NCI-H345 (cell line): ENCODE measurements at places on chromosomes 4 and X.

DNA sequence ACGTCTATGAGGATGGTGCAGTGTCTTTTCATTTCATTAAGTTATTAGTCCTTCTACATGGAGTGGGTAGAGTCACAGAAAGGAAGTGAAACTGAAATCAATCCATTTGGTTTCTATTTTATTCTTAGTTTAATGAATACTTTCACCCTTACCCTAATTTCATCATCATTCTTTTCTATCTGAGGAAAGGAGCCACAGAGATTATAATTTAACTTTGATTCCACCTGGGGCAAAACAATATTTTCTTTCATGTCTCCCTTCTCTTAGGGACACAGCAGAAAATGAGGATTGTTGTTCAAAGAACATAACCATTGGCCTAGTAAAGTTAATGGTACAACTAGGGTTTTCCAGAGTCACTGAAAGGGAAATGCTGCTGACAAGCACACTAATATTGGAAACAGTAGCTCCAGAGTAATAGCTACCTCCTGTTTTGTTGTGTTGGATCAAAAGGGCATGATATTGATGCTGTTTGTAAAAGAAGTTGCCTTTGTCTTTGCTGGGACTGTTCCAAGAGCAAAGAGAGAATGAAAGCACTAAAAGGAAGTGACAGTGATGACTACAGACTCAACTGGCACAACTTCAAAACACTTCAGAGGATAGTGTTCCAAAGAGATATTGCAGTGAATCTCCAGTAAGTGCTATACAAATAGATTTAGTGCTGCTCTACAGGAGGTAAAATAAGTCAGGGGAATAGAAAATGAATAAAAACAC, 247.1 kb upstream of the PITX2 start:
- DNase-seq: peak; percentile 92

- DNase-seq: peak; percentile 43
These were observed 200.8 kb downstream of the MGST2 start for GRCh38 chr4:139866276-139866962.

DNA sequence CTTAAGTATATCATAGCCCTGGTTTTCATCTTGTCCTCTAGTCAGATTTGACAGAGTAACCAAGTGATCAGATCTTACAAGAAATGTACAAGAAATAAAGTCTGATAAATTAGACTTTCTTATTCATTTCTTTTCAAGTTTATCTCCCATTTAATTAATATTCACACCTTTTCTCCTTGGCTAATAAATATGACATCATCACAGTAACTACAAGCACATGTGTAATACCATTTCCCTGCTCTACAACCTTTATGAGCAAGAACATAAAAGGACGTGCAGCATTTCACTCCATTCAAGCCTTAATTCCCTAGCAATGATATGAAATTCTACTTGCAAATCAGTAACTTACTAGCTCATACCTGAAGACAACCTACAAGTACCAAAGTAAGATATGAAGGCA, 88.5 kb downstream of the BRWD3 start:
- DNase-seq: no peak

DNA sequence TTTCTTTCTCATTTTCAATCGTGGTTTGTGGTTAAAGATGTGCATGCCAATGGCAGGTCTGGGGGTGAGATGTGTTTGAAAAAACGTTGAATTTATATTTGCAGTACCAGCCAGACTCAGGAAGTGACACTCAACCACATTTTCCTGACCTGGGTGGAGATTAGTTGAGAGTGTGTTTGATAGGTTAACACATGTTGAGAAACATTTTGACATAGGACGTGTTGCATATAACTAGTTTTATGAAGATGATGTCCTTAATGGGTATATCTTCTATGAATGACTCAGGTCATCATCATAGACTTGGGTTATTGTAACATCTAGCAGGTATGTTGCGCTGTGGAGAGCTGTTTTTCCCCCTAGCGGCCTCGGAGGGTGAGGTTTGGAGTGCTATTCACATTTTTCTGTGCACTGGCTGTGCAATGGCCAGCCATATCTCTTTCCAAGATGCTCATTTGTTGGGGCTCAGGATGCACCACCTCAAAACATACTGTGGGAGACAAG, 21.7 kb upstream of the CD38 start:
- DNase-seq: no peak

DNA sequence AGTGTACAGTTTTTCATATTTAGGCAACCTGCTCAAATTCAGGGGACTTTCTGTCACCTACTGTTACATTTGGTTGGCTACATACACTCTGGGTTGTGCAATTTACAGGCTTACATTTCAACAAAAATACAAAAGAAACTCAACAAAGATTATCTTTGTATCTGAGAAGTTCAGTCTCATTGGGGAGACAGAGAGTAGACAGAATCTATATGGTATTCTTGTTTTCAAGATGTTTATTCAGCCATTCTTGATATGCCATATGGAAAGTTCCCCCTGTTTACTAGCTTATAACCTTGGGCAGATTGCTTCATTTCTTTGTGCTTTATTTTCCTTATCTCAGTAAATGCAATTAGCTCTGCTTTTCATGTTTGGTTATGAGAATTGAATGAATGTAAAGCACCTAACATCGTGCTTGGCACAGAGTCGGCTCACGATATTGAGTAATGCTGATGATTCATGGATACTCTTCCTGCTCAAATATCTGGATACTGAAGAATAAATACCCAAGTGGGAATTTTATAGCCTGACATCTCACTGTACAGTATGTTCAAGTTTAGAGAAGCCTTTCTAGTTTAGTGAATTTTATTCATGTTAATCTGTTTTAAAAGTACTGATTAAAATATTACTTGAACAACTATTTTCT, 96.5 kb upstream of the PACRGL start:
- no peak for DNase-seq

- DNase-seq: no peak
These were observed 76.2 kb upstream of the DDX3X start for GRCh38 chrX:41257801-41258200.

- no peak for DNase-seq
These were observed 130.7 kb downstream of the NR3C2 start for GRCh38 chr4:148311526-148311925.
